RPMI8226 (cell line): ENCODE measurements at places on chromosomes 5 and 9.

DNA sequence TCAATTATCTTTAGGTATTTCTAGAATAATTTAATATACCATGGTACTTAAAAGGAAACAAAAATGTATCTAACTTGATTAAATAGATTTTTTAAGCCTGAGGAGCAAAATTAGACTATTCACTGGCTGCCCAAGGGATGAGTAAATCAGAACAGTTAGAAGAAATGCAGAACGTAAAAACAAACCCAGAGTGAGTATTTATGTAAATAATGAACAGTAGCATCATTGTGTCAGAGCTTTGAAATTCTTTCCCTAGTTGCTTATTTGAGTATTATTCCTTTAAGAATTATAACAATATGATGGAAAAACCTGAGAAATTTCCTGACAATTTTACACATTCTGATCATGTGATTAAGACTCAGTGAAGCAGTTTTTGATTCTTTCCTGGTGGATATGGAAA lies 200.9 kb downstream of the GDNF start:
- no peak for DNase-seq

DNA sequence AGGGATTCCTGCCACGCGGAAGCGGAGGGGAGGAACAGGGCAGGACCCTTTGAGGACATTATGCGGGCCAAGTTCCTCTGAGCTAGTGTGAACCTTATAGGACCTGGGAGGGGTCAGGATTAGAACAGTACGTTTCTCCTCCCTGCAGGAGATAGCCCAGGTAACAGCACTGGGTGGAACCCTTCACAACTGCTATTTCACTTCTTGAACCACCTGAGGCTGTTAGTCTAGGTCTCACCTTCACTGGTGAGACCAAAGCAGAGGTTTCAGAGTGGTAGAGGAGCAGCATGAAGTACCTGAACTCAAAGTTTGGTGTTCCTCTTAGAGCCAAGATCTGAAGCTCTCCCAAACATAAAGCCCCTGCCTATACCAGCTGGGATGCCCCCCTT lies 832 bp downstream of the EIF4EBP3 start:
- no peak for DNase-seq

DNA sequence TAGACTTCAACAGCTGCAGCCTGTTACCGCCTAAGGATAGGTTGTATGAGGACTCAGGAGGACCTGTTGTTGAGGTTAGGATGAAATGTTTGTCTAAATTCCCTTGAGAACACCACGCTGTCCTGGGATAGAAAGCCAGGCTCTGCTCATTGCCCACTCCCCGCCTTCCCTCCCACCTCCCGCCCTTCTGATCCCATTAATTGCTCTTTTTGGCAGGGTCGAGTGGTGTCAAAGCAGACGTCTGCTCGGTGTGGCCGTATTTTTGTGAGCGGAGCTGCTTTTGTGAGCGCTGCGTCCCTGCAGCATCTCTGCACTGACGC lies 62.3 kb downstream of the SPATA31C2 start:
- DNase-seq: no peak

GRCh38 chr9:86809759-86810367 lies 137.4 kb downstream of the GAS1 start:
- no peak for DNase-seq

DNA sequence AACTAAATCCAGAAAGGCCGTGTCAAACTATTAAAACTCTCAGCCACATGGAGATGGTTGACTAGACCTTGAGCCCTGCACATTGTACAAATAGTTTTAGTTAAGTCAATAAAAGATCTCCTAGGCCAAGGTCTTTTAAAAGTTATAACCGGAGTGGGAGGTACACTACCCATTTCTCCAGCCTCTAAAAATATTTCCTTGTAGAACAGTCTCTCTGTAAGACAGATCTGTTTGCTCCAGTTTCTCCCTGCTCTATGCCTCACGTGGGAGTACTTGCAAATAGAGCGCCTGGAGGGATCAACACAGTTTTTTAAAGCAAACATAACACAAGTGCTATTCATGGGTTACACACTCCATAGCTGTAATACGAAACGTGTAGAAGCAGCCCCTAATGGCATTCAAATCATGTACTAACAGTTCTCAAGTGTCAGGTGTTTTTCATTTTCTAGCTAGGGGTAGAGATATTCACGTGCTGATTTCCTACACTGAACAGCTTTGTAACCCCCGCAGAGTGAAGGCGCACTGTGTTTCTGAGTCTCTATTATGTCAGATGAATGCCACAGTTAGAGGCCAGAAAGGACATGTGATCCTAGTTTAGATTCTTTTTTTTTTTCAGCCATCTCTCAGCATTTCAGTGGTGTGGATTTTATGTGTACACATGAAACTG lies 703.4 kb upstream of the GRAMD2B start:
- DNase-seq: no peak

GRCh38 chr9:115350548-115350947 lies 232.6 kb upstream of the TNC start:
- no peak for DNase-seq

GRCh38 chr5:134551901-134552300 lies 26.4 kb downstream of the JADE2 start:
- no peak for DNase-seq

DNA sequence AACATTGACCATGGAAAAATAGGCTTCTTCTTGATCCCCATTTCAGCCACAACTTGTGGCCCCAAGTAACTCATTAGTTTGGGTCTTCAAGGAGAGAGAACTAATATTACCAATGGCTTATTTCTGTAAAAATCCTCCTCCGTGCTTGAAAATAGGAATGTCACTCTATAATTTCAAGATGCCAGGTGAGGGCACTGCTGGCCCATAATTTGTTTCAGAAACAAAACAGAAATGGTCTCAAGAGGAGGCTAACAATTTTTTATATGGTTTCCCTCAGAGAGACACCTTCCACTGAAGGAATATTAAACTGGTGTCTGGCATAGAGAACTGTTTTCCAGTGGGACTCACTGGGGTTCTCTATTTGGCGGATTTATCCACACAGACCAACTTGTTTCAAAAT lies 437.0 kb upstream of the TRPC7 start:
- no peak for DNase-seq

- DNase-seq: no peak
These were observed 86.0 kb downstream of the NREP start for GRCh38 chr5:111670826-111671492.

- peak; percentile 36 for DNase-seq
These were observed 210.2 kb upstream of the ACTBL2 start for GRCh38 chr5:57692582-57693487.

DNA sequence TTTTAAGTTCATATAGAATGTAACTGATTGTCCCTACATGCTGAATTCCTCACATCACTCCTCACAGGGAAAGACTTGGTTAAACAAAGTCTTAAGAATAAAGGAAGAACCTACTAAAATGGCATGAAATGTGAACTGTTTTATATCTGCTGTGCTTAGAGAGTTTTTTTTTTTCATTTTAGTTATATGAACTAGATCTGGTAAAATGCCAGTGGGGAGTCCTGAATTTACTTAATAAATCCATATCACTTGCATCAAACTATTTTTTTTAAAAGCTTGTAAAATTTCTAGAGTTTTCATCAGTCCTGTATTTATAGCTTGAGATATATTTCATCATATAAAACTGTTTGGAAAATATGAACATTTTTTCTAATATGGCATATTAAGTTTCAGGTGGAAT lies 1528.6 kb downstream of the EFNA5 start:
- DNase-seq: no peak

DNA sequence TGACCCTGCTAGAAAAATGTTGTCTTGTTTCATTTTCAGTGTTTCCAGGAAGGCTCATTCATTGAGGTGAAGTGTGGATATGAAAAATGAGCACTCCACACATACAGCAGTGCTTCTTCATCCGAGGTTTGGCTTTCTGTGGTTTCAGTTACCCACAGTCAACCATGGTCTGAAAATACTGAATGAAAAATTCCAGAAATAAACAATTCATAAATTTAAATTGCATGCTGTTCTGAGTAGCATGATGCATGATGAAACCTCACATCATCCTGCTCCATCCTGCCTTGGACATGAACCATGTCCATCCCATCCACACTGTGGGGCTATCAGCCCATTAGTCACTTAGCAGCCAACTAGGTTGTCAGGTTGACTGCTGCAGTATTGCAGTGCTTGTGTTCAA lies 10.4 kb upstream of the SLC45A2 start:
- no peak for DNase-seq

DNA sequence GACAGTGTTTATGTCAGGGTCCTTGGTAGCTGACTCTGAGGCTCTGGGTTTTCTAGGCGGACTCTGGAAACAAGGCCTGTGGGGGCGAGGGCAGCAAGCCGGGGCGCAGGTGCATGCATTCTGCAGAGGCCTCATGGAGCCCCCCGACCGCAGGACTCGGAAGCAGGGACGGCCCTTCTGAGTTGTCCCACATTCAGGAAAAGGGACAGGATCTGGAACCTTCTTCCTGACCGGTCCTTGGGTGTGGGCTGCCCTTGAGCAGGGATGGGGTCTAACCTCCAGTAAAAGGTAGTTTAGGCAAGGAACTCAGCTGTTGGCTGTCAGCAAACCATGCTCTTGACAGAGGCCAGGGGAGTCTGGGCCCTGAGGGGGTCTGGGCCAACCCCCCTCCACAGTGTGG lies 7.4 kb upstream of the COL5A1 start:
- DNase-seq: no peak

GRCh38 chr9:16744394-16744793 lies 126.1 kb downstream of the BNC2 start:
- DNase-seq: no peak

DNA sequence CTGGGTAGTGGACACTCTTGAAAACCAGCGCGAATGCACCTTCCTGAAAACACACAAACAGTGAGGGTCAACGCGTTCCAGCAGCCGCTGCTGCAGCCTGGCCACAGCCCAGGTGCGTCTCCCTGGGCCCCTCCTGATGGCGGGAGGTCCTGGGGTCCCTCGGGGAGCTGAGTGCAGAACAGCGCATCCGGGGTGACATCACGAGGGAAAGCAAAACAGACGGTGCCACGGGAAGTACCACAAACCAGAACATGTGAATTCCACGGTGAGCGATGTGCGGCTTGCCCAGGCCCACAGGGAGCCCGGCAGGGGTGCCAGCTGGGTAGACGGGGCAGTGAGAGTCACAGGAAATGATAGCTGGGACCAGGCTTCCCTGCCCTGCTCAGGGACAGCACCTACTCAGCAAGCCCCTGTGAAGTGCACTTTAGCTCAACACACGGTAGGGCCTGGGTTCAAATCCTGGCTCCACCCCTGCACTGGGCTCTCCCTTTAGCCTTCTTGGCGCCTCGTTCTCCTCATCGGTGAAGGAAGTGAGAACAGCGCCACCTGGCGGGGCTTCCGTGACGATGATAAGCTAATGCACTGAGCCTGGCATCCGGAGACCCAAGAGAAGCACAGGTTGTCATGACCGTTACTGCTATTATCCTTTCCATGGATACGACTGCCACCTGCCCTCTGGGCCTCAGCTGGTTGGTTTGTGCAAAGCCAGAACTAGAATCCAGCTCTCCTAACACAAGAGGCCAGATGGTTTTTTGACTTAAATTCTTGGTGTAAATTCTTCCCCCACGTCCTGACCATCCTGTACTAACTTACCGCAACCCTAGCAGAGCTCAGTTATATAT lies 24.6 kb downstream of the GFPT2 start:
- DNase-seq: peak; percentile 90
